ENCODE measurements at places on chromosomes 5 and 9. TPM values are rescaled to one million over a fixed set of nuclear protein-coding genes. Genes with fewer than 3 reads are reported as not detected.

GRCh38 chr9:112783551-112783954 is 33.0 kb downstream of the SNX30 start:
- H3K27ac ChIP-seq: no peak overlapping the region
- H3K27me3 ChIP-seq: no peaks in the 10 kb centered on the region
- peaks cover 6% of the 10 kb centered on the region for H3K4me1 ChIP-seq

GRCh38 chr9:72041775-72042194 is 18.6 kb downstream of the C9orf57 start:
- no peak overlapping the region for H3K27ac ChIP-seq
- H3K4me3 ChIP-seq: no peak overlapping the region
- no peaks in the 10 kb centered on the region for H3K36me3 ChIP-seq
- H3K4me1 ChIP-seq: peaks cover 4% of the 10 kb centered on the region
- no peak for DNase-seq
- H3K27me3 ChIP-seq: peaks cover 20% of the 10 kb centered on the region

MAN1B1 gene
- 43.8 TPM for total RNA-seq

- H3K36me3 ChIP-seq: no peaks in the 10 kb centered on the region
- H3K27me3 ChIP-seq: no peaks in the 10 kb centered on the region
- no peak overlapping the region for H3K4me3 ChIP-seq
- H3K27ac ChIP-seq: no peak overlapping the region
- DNase-seq: no peak
Observed at GRCh38 chr9:112836394-112836793, 54.3 kb downstream of the SLC46A2 start.

DNA sequence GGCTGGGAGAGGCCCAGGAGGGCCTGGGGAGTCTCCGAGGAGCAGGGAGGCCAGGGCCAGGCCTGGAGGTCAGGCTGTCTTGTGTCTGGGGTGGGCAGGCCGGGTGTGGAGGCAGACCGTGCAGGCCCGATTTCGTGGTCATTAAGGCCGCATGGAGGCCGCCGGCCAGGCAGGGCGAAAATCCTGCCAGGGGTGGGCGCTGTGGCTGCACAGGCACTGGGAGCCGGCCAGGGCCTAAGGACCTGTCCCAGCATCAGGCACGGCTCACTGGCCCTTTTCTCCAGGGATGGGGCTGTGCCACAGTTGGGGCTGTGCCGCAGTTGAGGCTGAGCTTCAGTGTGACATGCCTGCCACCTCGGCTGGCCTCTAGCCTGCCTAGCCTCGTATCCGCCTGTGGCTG is 35.9 kb downstream of the ASS1 start:
- H3K27me3 ChIP-seq: peaks cover 25% of the 10 kb centered on the region
- H3K27ac ChIP-seq: no peak overlapping the region
- no peaks in the 10 kb centered on the region for H3K36me3 ChIP-seq
- no peaks in the 10 kb centered on the region for H3K4me1 ChIP-seq
- no peak for DNase-seq

PCDHB14 gene
- total RNA-seq: not detected

- H3K36me3 ChIP-seq: no peaks in the 10 kb centered on the region
- H3K27me3 ChIP-seq: peaks cover 13% of the 10 kb centered on the region
- H3K27ac ChIP-seq: no peak overlapping the region
- no peak overlapping the region for H3K4me3 ChIP-seq
- peak; percentile 36 for DNase-seq
Observed at GRCh38 chr5:1538276-1538675, 14.5 kb upstream of the LPCAT1 start.

WNT8A gene
- not detected for total RNA-seq

TICAM2 gene
- 1.8 TPM for total RNA-seq

GHR gene
- total RNA-seq: not detected

DNA sequence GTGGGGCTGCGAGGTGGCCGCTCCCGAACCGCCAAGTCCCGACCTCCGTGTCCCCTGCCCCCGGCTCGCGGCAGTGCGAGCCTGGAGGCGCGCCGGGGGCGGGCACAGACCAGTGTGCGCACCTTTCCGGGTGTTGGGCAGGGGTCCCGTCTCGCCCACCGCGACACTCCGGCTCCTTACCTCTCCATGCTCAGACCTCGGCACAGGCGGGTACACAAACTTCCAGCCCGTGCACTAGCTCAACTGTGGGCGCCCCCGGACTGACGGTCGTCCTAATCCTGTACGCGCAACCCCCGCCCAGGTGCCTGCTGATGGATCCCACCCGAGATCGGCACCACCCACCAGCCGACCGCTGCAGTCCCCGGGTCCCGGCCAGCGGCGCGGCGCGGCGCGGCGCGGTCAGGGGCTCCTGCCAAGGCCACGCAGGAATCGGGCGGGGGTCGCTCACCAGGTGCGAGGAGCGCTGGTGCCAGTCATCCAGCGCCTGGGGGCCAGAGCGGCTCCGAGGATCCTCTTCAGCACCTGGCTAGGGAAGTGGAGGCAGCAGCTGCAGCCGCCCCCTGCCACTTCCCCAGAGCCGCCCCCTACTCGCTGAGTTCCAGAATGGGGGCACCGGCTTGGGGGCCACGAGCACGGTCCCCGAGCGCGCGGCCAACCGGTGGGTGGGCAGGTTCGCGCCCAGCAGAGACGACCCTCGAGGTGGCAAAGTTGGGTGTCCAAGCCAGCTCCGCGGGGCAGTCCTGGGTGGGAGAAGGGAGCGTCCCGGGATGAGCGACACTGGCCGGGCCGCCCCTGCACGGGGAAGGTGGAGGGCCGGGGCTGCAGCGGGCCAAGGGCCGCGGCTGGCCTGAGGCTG is 511 bp downstream of the SEMA5A start:
- no peak for DNase-seq
- no peak overlapping the region for H3K4me3 ChIP-seq
- H3K27ac ChIP-seq: no peak overlapping the region
- H3K4me1 ChIP-seq: no peaks in the 10 kb centered on the region
- H3K36me3 ChIP-seq: no peaks in the 10 kb centered on the region

DNA sequence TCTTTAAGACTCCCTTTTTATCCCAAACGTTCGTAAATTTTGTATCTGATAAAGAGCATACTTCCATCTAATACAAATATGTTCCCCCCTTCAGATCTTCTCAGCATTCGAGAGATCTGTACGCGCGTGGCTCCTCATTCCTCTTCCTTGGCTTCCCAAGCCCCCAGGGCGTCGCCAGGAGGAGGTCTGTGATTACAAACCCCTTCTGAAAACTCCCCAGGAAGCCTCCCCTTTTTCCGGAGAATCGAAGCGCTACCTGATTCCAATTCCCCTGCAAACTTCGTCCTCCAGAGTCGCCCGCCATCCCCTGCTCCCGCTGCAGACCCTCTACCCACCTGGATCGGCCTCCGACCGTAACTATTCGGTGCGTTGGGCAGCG is 19.9 kb downstream of the CDKN2A start:
- H3K4me3 ChIP-seq: peak overlapping the region; percentile 73
- peaks cover 95% of the 10 kb centered on the region for H3K27me3 ChIP-seq
- no peak for DNase-seq
- H3K4me1 ChIP-seq: peaks cover 25% of the 10 kb centered on the region
- no peak overlapping the region for H3K27ac ChIP-seq

DNA sequence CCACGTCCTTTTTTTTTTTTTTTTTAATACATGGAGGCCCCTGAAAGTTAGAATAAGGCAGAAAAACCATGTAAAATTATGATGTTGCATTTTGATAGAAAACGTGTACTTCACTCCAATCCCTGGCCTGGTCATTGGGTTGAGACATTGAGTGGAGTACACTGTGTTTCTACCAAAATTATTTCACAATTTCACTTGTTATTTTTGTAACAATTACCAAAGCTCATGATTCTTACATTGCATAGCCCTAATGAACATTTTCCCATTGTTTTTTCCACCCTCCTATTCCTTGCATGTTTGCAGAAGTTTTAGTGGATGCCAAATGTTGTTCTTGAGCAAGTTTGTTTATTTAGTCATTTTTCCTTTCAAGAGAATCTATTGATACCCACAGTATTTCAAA is 21.9 kb downstream of the MAMDC2 start:
- peaks cover 8% of the 10 kb centered on the region for H3K27me3 ChIP-seq
- H3K4me1 ChIP-seq: peaks cover 4% of the 10 kb centered on the region
- no peak overlapping the region for H3K4me3 ChIP-seq
- DNase-seq: no peak

BHMT gene
- not detected for total RNA-seq

DNA sequence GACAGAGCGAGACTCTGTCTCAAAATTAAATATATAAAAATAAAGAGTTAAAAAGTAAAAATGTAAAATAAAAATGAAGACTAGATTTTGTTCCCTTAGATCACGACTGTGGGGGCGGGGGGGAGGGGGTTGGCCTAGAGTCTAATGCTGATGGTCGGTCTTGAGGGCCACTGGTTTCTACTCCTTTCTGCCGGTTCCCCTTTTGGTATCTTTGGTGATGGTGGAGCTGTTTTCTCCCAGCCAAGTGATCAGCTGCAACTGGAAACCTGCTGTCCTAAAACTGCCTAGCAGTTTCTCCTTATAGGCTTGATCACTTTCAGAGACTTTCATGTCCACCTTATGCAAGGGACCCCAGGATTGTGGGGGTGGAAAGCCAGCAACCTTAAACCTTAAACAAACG is 1.1 kb downstream of the SRD5A1 start:
- peak overlapping the region; percentile 97 for H3K4me3 ChIP-seq
- H3K4me1 ChIP-seq: peaks cover 46% of the 10 kb centered on the region
- peaks cover 32% of the 10 kb centered on the region for H3K36me3 ChIP-seq

- no peak overlapping the region for H3K4me3 ChIP-seq
- peaks cover 12% of the 10 kb centered on the region for H3K4me1 ChIP-seq
- H3K27ac ChIP-seq: no peak overlapping the region
- no peak for DNase-seq
Observed at GRCh38 chr9:77954013-77954665, 77.5 kb downstream of the GNAQ start.

All from activated CD8-positive, alpha-beta memory T cell treated with anti-CD3 and anti-CD28 coated beads, Interleukin-2, amount 10 ng/mL, durations not matched to agents 7 days and 5 days (primary cell).